HAP-1 (cell line): ENCODE measurements at places on chromosomes 16 and 17.

- no peak for DNase-seq
These were observed 2.1 kb upstream of the KANSL1 start for GRCh38 chr17:46195217-46195855.

DNA sequence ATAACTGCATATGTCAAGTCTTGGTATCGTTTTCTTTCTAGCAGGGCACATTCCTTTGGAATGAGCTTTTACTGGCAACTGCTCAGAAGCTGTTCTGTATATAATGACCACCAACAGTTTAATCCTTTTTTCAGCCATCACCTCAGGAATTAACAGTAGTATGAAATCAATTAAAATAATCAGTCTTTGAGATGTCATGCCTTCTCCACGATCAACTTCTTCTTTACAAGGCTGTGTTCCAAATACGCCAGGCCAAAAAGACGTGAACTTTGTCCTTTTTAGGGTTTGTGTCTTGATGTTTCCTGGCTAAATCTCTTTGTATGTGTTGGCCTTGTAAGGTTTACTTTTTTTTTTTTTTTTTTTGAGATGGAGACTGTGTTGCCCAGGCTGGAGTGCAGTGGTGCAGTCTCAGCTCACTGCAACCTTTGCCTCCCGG is 54.9 kb downstream of the ABCC1 start:
- no peak for DNase-seq

- DNase-seq: no peak
These were observed 25.6 kb downstream of the PIEZO1 start for GRCh38 chr16:88759245-88759975.

GRCh38 chr17:65155622-65156021 is 18.5 kb downstream of the RGS9 start:
- DNase-seq: no peak

- DNase-seq: no peak
These were observed 214.3 kb downstream of the ENGASE start for GRCh38 chr17:79288950-79289349.

GRCh38 chr17:34726536-34727384 is 147.4 kb downstream of the TMEM132E start:
- DNase-seq: no peak

GRCh38 chr17:32223703-32224102 is 41.9 kb upstream of the RHBDL3 start:
- no peak for DNase-seq

GRCh38 chr17:43935926-43936261 is 6.4 kb downstream of the PPY start:
- DNase-seq: no peak

- no peak for DNase-seq
These were observed 11.2 kb downstream of the METTL16 start for GRCh38 chr17:2500446-2500845.

DNA sequence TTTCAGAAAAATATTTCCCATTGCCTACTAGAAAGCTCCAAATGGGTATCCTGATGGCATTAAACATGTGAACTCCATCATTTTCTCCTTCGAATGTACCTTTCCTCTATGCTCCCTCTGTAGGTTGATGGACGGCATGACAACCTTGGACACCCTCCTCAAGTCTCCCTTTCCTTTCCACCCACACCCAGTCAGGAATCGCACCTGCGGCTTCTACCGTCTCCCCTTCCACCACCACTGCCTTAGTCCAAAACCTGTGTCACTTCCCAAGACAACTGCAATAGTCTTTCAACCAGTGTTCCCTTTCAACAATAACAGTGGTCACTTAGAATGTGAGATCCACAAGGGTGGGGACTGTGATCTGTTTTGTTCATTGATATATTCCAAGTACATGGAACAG is 233.1 kb upstream of the AXIN2 start:
- DNase-seq: peak; percentile 23

DNA sequence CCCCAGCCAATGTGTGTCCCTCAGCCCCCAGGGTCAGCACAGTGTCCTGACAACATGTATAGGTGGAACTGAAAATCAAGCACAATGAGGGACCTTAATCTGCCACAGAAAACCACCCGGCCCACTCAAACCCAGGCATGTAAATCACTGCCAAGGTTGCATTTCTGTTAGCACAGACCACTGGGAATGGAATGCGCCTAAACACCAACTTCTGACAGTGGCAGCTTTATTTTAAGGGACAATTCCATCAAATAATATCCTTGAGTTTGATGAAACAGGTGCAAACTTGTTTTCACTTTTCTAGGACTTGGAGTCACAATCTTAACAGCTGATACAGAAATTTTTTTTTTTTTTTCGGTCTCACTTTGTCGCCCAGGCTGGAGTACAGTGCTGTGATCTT is 37.3 kb upstream of the MRPS23 start:
- no peak for DNase-seq

DNA sequence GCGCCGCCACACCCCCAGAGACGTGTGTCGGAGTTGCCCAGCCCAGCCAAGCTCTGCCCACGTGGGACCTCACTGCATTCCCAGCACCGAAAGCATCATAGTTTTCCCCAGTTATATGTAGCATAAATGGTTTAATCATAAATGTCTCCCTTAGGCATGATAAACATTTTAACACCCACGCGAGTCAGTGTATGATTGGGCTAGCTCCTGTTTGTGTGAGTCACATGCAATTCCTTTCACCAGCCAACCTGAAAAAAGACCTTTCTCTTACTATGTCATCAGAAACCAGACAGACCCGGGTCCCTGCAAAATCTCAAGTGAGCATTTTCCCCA is 9.2 kb downstream of the TAF1C start:
- DNase-seq: no peak

GRCh38 chr17:43720311-43721060 is 38.1 kb downstream of the SOST start:
- no peak for DNase-seq

DNA sequence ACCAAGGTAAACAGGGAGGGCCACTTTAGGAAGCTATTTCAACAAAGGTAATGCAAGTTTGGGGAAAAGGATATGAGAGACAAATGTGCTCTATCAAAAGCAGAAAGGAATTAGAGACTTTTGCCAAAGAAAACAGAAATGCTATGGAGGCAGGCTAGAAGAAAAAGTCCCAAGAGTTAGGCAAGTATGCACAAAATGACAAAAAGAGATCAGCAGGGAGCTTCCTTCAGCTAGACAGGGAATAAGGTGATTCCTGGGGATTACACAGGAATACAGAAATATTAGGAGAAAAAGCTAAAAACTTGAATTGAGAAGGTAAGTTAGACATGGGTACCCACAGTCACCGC is 2.4 kb downstream of the FXR2 start:
- DNase-seq: no peak

DNA sequence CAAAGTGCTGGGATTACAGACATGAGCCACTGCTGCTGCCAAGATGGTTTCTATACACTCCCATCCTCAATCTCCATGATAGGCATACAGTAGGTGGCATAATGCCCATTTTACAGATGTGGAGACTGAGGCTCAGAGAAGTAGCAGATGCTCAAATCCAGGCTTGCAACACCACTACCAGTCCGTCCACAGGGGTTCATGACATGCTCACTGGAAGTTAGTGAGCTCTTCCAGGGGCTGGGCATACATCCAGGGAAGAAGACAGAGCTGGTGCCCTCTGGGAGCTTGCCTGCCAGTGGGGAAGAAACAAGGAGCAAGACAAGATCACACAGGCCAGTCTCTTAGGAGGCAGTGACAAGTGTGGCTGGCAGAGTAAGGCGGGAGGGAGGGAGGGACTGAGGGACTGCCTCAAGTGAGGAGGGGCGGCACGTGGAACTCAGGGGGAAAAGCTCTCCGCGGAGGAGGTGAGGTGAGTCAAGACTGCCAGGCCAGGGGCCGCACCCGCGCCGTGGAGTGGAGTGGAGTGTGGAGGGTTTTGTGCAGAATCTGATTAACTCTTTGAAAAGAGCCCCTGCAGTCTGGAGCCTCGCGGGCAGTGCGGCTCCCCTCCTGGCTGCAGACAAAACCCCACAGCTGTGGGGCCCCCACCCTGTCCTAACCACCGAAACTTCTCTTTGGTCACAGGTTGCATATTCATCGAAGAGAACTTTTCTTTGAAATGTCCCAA is 27.9 kb downstream of the SREBF1 start:
- no peak for DNase-seq

GRCh38 chr17:38539386-38539785 is 66.4 kb downstream of the SRCIN1 start:
- no peak for DNase-seq

DNA sequence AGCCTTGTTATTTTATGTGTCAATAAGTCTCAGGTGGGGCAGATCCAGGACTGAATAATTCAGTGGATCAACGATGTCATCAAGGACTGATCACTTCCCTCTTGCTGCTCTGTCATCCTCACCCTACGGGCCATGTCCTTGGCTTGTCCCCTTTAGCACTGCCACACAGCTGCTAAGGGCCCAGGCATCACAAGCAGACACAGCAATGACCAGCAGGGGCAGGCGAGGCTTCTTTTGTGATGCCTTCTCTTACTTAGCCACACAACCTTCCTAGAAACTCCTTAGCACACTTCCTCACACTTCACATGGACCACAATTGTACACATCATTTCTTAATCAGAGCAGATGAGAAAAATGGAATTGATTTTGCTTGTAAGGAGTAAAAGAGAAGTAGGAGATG is 356.3 kb upstream of the SOX9 start:
- DNase-seq: no peak

GRCh38 chr17:81116704-81117103 is 48.6 kb upstream of the PVALEF start:
- no peak for DNase-seq

GRCh38 chr17:73387746-73388577 is 76.2 kb upstream of the CDC42EP4 start:
- no peak for DNase-seq

GRCh38 chr16:66690106-66690847 is 6.3 kb downstream of the CMTM4 start:
- DNase-seq: no peak

DNA sequence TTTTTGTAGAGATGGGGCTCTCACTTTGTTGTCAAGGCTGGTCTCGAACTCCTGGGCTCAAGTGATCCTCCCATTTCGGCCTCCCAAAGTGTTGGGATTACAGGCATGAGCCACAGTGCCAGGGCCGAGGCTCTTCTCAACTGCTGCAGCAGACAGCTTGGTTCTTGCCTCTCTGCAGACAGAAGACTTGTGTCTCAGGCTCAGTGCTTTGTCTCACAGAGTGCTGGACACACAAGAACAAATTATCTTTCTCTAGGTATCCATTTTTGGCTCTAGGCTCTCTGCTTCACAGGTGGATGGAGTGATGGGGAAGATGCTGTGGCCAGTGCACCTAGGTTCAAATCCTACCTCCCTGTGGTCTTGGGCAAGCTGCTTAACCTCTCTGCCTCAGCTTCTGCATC is 80.8 kb upstream of the RNU2-1 start:
- DNase-seq: no peak

- DNase-seq: no peak
These were observed 7.5 kb downstream of the TIMP2 start for GRCh38 chr17:78917451-78918275.

- no peak for DNase-seq
These were observed 52.7 kb downstream of the TMEM235 start for GRCh38 chr17:78284146-78284545.

GRCh38 chr17:28738680-28739384 is 5.0 kb upstream of the TRAF4 start:
- no peak for DNase-seq

DNA sequence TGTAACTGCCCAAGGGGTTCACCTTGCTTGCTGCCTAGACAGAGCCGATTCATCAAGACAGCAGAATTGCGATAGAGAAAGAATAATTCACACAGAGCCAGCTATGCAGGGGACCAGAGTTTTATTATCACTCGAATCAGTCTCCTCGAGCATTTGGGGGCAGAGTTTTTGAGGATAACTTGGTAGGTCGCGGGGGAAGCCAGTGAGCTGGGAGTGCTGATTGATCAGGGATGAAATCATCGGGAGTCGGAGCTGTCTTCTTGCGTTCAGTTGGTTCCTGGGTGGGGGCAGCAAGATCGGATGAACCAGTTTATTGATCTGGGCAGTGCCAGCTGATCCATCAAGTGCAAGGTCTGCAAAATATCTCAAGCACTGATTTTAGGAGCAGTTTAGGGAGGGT is 9.1 kb downstream of the ITGAM start:
- DNase-seq: no peak

GRCh38 chr16:11990702-11991390 is 14.3 kb downstream of the SNX29 start:
- DNase-seq: no peak

- no peak for DNase-seq
These were observed 23.3 kb downstream of the CPNE2 start for GRCh38 chr16:57115514-57116182.

DNA sequence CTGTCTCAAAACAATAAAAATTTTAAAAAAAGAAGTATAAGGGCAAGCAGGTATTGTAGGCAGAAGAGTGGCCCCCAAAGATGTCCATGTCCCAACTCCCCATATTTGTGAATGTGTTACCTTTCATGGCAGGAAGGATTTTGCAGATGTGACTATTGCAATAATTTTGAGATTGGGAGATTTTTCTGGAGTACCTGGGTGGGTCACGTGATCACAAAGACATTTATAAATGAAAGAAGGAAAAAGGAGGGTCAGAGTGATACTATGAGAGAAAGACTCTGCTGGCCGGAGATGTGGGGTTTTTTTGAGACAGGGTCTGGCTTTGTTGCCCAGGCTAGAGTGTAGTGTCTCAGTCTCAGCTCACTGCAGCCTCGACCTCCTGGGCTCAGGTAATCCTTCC is 27.4 kb upstream of the PAFAH1B1 start:
- no peak for DNase-seq

DNA sequence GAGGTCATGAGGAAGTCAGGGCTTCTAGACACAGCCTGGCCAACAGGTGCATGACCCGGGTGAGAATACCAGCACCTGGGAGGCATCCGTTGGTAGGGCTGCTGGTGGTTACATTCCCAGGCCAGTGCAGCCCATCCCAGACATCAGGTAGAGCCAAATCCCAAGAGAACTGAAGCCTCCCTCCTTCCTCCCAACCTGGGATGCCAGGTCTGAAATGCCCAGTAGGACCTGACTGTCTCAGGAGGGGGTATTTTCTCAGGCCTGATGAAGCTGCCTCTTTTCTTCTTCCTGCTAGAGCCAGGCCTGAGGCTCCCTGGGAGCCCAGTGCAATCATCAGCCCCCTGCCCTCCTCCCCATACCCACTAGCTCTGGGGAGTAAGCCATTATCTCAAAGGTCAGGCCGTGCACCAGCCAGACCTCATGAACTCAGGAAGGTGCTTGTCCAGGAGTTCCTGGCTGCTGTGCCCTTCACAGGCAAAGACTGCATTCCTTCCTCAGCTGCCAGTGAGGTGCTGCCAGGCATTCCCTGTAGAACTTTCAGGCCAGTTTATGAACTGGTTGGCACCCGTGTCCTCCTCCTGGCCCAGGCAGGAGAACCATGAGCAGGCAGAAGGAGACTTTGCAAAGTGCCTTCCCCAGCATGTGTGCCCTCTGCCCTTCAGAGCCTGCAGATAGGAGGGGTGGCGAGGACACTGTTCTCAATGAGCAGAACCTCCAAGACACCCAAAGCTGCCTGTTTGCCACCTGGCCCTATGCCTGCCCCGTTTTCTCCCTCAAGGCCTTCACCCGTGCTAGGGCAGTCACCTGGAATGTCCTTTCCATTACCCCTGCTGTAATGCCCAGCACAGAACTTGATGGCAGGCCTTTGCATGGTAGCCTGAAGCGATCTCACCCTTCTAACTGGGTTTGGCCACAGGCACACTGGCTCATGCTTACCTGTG is 7.6 kb downstream of the TBX2 start:
- DNase-seq: no peak
